ENCODE measurements at places on chromosomes 6 and 20.

- DNase-seq: no peak
These were observed 141.4 kb upstream of the PTPN1 start for GRCh38 chr20:50368813-50369224.

GRCh38 chr6:52284131-52284459 lies 447 bp downstream of the MCM3 start:
- peak; percentile 26 for DNase-seq

- no peak for DNase-seq
These were observed 71.3 kb downstream of the SLC22A3 start for GRCh38 chr6:160419488-160419887.

- DNase-seq: peak; percentile 14
These were observed at the start of gene ETV7 for GRCh38 chr6:36387440-36388303. TSS of gene ETV7 (minus strand) at chr6:36387669. CDS start at chr6:36387541, 128 bp downstream.

GRCh38 chr6:124968401-124968800 lies 6.2 kb downstream of the RNF217 start:
- DNase-seq: no peak

GRCh38 chr6:137706083-137706750 lies 160.8 kb upstream of the TNFAIP3 start:
- DNase-seq: no peak

GRCh38 chr6:89255417-89255816 lies 38.3 kb upstream of the GABRR1 start:
- no peak for DNase-seq

- no peak for DNase-seq
These were observed 52.8 kb upstream of the UTRN start for GRCh38 chr6:144232176-144232831.

GRCh38 chr6:109059153-109059552 lies 35.5 kb downstream of the SESN1 start:
- DNase-seq: no peak

DNA sequence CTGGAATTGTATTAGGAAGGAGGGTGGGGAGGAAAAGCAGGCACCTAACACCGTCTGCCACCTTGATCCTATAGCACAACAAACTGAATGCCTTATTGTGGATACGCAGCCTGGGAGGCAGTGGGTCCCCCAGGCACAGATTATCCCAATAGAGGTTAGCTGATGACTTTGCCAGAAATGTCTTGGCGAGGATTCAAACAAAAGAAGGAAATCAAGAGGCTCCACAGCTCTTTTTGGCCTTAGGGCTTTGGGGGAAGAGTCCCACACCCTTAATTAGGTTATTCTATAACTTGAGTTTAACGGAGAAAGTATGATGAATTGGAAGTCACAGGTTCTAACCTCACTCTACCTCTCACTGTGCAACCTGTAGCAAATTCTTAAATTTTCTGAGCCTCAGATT lies 102.0 kb downstream of the MRPL14 start:
- DNase-seq: no peak

- DNase-seq: peak; percentile 36
These were observed at the start of gene UNC5CL for GRCh38 chr6:41039060-41039998. TSS of gene UNC5CL (minus strand) at chr6:41039221. CDS start at chr6:41035074, 4,147 bp downstream.

DNA sequence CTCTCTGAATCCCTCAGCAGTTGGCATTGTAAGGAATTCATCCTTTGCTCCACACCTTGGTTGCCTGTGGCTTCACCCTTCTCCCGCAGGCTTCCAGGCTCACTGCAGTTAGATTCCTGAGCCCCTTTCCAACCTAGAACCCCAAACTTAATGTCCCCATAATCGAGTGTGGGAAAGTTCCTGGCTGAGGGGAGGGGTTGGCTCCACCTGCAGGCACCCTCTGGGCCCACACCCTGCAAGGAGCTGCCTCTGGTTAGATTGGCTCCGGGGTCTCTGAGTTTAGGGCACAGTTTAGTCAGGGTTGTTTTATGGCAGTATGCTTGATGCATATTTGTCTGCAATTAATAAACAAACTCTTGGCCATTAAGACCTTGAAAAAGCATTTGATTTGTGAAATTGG lies 63.4 kb downstream of the MTHFD1L start:
- DNase-seq: no peak

DNA sequence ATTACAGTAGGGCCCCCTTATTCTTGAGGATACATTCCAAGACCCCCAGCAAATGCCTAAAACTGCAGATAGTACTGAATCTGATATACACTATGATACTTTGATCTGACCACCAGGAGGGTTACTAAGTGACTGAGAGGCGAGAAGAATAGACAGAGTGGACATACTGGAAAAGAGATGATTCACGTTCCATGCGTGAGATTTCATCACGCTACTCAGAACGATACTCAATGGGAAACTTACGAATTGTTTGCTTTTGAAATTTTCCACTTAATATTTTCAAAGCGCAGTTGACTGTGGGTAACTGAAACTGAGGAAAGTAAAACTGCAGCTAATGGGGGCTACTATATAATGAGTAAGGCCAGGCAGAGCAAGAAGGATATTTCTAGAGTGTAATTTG lies 60.8 kb downstream of the STX11 start:
- no peak for DNase-seq

DNA sequence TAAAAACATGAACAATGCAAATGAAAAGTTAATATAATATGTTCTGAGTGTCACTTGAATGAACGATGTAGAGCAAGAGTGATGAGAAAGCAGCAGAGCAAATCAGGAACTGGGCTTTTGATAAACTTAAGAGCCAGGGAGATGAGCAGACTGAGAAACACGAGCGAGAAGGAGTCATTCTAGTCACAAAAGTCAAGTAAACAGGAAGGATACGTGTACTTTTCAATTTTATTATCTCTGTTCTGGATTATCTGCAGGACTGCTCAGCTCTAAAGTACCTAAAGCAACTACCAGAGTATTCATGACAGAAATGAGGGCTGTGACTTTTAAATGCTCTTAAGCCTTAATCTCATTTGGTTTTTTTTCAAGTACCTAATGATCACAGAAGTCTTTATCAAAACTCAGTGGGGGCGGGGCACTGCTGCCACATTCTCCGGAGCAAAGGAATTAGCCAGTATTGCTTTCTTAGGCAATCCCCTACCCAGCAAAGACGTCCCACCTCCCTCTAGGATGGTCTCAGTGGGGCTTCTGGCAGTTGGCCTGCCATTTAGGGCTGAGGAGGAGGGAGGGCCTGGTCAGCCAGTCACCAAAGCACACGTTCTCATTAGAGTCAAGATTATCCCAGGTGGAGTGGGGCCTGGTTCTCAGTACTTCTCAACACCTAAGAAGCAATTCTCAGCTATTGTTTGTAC lies 8.6 kb downstream of the MAN1A1 start:
- no peak for DNase-seq

DNA sequence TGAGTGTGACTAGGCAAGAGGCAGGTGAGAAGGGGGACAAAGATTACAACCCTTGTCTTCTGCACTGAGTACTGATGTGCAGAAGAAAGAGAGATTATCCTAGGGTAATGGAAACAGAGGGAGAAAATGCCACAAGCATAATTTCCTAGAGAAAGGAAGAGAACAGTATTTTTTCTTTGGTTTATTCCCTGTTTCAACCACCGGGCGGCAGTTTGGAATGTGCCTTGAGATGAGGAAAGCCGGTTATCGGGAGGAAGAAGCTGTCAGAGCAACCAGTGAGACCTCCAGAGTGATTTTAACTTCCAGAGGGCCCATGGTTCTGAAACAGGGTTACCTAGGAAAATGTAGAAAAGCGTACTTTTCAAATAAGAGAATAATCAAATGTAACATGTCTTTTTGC lies 121.4 kb downstream of the REV3L start:
- peak; percentile 26 for DNase-seq

DNA sequence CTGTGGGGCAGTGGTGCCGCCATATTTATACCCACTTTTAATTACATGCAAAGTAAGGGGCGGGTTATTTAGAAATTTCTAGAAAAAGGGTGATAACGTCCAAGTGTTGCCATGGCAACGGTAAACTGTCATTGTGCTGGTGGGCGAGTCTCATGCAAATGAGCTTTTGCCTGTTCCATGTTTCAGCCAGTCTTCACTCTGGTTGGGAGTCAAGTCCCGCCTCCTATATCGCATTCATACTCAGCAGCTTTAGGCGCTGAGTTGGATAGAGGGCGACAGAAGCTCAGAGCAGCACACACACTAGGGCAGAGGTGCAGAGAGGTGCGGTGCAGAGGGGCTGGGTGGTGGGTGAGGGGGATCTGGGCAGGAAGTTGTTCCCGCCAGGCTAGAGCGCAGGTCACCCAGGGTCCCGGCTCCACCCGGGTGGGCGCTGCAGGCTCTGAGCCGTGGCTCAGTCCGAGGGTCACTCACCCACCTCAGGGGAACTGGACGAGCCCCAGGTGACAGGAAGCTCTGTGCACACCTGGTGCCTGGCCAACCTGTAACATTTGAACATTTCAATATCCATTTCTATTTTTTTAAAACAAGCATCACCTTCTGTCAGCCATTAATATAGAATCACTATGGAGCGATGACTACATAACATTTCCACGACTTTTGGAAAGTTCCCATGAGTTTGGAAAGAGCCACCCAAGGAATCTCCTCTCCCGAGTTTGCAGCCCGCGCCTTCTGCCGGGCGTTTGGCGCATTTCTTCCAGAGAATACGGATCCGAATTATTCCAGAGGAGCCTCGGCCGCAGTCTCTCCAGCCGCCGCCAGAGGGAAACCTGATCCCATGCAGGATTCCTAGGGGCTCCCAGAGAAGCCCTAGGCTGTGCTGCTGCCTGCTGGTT lies 89.1 kb upstream of the PHACTR3 start:
- DNase-seq: peak; percentile 16

- no peak for DNase-seq
These were observed 82.6 kb upstream of the CCDC167 start for GRCh38 chr6:37582306-37582705.

GRCh38 chr20:4050203-4050980 lies 35.0 kb upstream of the RNF24 start:
- DNase-seq: no peak

DNA sequence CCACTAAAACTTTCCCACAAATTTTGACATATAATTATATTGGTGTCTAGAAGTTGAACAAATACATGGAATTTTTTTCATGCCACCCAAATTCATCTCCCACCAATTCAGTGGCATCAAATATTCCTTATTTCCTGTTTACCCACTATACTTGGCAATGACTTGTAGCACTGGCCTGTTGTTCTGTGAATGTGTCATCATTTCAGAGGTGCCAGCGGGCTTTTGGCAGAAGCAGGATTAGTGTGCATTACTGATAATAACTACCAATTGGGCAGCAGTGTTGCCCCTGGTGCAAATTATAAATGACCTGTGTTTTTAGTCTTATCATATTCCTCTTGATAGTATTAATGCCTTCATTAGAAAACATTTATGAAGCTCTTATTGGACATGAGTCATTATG lies 121.3 kb downstream of the TFAP2B start:
- DNase-seq: no peak

DNA sequence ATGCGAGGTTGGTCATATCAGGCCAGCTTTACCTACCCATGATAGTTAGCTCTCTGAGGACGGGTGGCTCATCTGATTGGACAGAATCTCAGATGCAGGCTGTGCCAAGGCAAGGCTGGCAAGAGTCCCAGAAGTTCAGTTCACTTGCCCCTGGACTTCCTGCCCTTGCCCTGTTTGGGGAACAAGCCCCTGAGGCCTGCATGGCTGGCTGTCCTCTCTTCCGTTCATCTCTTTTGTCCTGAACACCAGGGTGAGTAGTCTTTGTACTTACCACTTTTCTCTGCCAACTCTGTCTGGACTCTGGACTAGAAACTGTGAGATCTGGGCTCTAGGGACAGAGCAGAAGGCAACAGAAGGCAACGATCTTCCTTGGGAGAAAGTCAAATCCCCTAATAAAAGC lies 769.9 kb downstream of the QKI start:
- DNase-seq: no peak

- DNase-seq: no peak
These were observed 60.6 kb downstream of the GNAS start for GRCh38 chr20:58913079-58913478.

DNA sequence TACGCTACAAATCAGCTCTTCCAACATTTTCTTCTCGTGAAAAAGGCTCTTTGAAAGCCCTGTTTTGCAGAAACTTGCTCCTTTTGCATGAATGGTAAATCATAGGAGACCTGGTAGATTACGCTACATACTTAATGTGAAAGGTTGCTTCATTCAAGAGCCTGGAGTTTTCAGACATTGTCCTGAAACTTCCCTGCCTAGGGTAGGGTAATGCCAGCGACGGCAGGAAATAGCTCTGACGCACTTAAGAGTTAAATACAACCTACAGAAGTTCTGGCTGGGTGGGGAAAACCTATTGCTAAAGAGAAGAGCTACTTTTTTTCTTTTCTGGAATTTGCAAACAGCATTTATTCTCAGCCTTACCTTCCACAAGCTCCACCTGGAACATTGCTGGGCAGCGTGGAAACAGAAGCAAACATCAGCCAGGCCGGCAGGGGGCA lies 144.5 kb downstream of the LPA start:
- peak; percentile 42 for DNase-seq

GRCh38 chr6:110188791-110189190 lies 8.6 kb downstream of the CDC40 start:
- no peak for DNase-seq

DNA sequence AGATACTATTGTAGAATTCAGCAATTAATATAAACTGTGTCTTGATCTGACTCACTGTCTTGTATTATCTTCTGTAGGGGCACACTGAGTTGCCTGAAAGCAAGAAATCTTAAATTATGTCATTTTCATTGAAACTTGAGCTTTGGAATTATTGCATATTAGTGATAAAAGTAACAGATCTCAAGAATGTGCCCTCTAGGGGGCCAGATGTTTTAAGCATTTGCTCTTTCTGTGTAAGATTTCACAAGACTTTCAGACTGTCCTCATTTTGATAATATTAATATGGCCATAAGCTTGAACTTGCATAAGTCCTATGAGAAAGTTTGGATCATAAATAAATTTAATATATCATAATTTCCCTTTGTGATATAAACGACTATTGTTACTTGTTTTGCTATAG lies 55.5 kb upstream of the MYO6 start:
- no peak for DNase-seq

- no peak for DNase-seq
These were observed 21.1 kb downstream of the MRPL14 start for GRCh38 chr6:44105993-44106740.

- DNase-seq: no peak
These were observed 12.7 kb upstream of the GATA5 start for GRCh38 chr20:62488470-62488869.

GRCh38 chr6:167825332-167826229 lies 1.1 kb upstream of the AFDN start:
- no peak for DNase-seq

DNA sequence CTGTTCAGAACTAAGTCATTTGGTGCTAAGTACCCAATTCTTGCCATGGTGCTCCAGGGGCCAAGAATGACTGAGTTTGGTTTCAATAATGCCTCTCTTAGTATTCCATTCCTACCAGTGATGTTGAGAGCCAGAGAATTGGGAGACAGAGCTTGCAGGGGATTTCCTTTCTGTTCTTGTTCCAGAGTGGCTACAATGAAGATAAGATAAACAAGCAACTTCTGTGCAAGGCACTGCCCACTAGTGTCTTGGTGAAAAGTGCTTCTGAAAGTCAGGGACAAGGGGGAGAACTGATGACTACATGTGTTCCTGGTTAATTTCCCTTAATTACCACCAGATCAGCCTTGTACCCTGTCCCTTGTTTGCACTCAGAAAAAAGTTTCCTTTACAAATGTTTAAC lies 421.6 kb downstream of the BCKDHB start:
- DNase-seq: no peak

- no peak for DNase-seq
These were observed 115.6 kb downstream of the KHDC1L start for GRCh38 chr6:73109659-73110058.

Measured in NCI-H2081 (cell line).